ENCODE measurements at places on chromosomes 16 and 17. TPM values are rescaled to one million over a fixed set of nuclear protein-coding genes. Genes with fewer than 3 reads are reported as not detected.

Gene ABCC11
- total RNA-seq = 0.76 TPM

- no peaks in the 10 kb centered on the region for H3K36me3 ChIP-seq
- H3K4me3 ChIP-seq = no peak overlapping the region
- H3K4me1 ChIP-seq = no peaks in the 10 kb centered on the region
- peaks cover 8% of the 10 kb centered on the region for H3K27me3 ChIP-seq
- no peak overlapping the region for H3K27ac ChIP-seq
- DNase-seq = no peak
These were observed 4.9 kb downstream of the COX6A2 start for GRCh38 chr16:31423241-31423640.

DNA sequence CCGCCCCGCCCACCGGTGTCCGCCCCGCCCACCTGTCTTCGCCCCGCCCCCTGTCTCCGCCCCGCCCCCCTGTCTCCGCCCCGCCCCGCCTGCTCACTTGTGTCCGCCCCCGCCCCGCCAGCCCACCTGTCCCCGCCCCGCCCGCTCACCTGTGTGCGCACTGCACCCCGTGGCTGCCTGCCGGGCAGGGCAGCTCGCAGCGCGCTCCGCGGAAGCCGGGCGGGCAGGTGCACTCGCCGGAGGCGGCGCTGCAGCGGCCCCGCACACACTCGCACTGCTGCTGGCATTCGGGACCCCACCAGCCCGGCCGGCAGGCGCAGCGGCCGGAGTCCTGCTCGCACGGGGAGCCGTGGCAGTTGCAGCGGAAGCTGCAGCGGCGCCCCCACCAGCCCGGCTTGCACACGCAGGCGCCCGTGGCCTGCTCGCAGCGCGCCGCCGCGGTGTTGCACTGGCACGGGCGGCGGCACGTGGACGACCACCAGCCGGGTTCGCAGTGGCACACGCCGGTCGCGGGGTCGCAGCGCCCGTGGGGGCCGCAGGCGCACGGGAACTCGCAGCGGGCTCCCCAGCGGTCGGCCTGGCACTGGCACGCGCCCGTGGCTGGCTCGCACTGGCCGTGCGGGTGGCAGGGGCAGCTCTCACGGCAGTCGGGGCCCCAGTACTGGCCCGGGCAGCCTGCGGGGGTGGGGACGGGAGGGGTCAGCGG, 2.1 kb downstream of the SCARF1 start:
- no peak overlapping the region for H3K27ac ChIP-seq
- H3K4me3 ChIP-seq = peak overlapping the region; percentile 59
- no peaks in the 10 kb centered on the region for H3K27me3 ChIP-seq
- no peaks in the 10 kb centered on the region for H3K36me3 ChIP-seq
- peaks cover 8% of the 10 kb centered on the region for H3K4me1 ChIP-seq

- DNase-seq = no peak
- H3K27me3 ChIP-seq = peaks cover 70% of the 10 kb centered on the region
- no peak overlapping the region for H3K4me3 ChIP-seq
- H3K36me3 ChIP-seq = no peaks in the 10 kb centered on the region
- H3K4me1 ChIP-seq = no peaks in the 10 kb centered on the region
These were observed 38.6 kb upstream of the CACNG4 start for GRCh38 chr17:66925811-66926500.

- H3K27ac ChIP-seq = no peak overlapping the region
- H3K36me3 ChIP-seq = no peaks in the 10 kb centered on the region
- H3K4me3 ChIP-seq = no peak overlapping the region
- peaks cover 13% of the 10 kb centered on the region for H3K4me1 ChIP-seq
- no peaks in the 10 kb centered on the region for H3K27me3 ChIP-seq
- DNase-seq = no peak
These were observed 30.6 kb upstream of the CLEC3A start for GRCh38 chr16:77991701-77992100.

GRCh38 chr17:19384723-19385391, 2.1 kb downstream of the MFAP4 start:
- peak overlapping the region; percentile 94 for H3K27ac ChIP-seq
- H3K4me3 ChIP-seq = no peak overlapping the region
- peaks cover 20% of the 10 kb centered on the region for H3K36me3 ChIP-seq
- peaks cover 49% of the 10 kb centered on the region for H3K4me1 ChIP-seq
- peak; percentile 88 for DNase-seq
- no peaks in the 10 kb centered on the region for H3K27me3 ChIP-seq

GRCh38 chr17:396788-397187, 44.2 kb upstream of the RPH3AL start:
- no peak for DNase-seq
- no peaks in the 10 kb centered on the region for H3K36me3 ChIP-seq
- H3K4me1 ChIP-seq = no peaks in the 10 kb centered on the region

- no peak overlapping the region for H3K4me3 ChIP-seq
- H3K36me3 ChIP-seq = no peaks in the 10 kb centered on the region
- DNase-seq = no peak
- no peak overlapping the region for H3K27ac ChIP-seq
- H3K4me1 ChIP-seq = no peaks in the 10 kb centered on the region
- no peaks in the 10 kb centered on the region for H3K27me3 ChIP-seq
These were observed 5.6 kb downstream of the CASKIN2 start for GRCh38 chr17:75509528-75510258.

- H3K4me1 ChIP-seq = no peaks in the 10 kb centered on the region
- no peaks in the 10 kb centered on the region for H3K27me3 ChIP-seq
- no peak overlapping the region for H3K27ac ChIP-seq
- peak; percentile 48 for DNase-seq
These were observed 19.2 kb upstream of the ABAT start for GRCh38 chr16:8655184-8655717.

- H3K4me3 ChIP-seq = no peak overlapping the region
- H3K27me3 ChIP-seq = no peaks in the 10 kb centered on the region
- peaks cover 6% of the 10 kb centered on the region for H3K4me1 ChIP-seq
- no peak for DNase-seq
- no peak overlapping the region for H3K27ac ChIP-seq
These were observed 11.8 kb downstream of the STXBP4 start for GRCh38 chr17:54980375-54980774.

GRCh38 chr16:83706394-83706793, 101.4 kb upstream of the HSBP1 start:
- no peaks in the 10 kb centered on the region for H3K27me3 ChIP-seq
- DNase-seq = peak; percentile 47

DNA sequence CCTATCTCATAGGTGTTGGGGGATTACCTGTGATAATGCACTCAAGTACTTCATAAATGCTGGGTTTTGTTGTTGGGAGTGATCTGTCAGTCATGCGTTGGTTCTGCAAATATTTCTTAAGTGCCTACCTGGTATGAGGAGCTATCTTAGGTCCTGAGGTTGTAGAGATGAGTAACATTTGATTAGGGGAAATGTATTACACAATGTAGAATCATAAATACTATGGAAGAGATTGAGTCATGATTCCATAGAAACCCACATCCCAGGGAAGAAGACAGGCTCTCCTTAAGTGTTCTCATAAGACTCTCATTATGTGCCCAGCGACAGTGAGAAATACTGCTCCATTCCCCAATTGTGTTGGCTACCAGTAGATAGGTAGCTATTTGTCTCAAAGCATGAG, 240.1 kb downstream of the FTO start:
- no peaks in the 10 kb centered on the region for H3K36me3 ChIP-seq
- H3K4me1 ChIP-seq = 0 out of 2 replicates have a peak, but pooled peaks cover 4% of the 10 kb centered on the region
- no peak overlapping the region for H3K27ac ChIP-seq
- DNase-seq = peak; percentile 21

Measured in GM23248 (cell line).